ENCODE measurements at places on chromosomes 12 and 14.

GRCh38 chr14:89325299-89325883 is 91.6 kb downstream of the FOXN3 start:
- DNase-seq: no peak

GRCh38 chr12:25197608-25198007 is 2.6 kb downstream of the ETFRF1 start:
- no peak for DNase-seq

DNA sequence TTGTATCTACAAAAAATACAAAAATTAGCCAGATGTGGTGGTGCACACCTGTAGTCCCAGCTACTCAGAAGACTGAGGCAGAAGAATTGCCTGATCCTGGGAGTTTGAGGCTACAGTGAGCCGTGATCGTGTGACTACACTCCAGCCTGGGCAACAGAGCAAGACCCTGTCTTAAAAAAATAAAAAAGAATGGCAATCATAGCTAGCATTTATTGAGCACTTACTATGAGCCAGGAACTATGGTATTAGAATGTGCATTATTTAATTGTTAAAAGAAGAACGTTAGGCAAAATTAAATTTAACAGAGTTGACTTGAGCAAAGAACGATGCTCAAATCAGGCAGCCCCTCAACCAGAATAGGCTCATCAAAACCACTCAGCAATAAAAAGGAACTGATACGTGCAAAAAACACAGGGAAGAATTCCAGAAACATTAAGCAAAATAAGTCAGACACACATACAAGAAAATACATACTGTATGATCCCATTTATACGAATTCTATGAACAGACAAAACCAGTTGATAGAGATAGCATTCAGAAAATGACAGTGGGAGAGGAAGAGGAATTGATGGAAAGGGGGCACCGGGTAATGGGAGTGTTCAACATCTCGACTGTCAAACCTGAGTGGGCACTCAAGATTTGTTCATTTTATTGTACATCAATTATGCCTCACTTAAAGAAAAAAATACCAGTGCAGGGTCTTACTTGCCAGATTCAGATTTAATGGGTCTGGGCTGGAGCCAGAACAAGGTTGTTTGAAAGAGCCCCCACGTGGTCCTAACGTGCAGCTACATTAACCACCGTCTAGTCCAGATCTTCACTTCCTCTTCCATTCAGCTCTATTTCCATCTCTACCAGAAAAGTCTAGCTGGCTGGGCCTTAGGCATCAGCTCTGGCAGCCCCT is 8.0 kb downstream of the SCNN1A start:
- DNase-seq: no peak

DNA sequence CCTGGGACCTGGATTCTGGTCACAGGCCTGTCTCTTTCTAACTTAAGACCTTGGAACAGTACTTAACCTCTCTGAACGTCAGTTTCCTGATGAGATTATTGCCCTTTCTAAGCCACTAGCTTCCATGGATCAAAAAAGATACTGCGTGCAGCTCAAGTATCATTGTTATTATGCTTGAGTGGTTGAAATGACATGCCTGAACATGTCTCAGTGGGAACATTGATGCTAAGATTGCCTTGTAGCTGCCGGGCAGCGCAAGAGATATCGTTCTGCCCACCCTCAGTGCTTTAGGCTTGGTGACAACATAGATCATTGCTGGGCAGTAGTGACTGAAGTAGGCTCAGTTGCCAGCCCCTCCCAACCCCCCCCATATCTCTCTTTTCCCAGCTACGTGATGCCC is 131.9 kb downstream of the SMOC1 start:
- no peak for DNase-seq

DNA sequence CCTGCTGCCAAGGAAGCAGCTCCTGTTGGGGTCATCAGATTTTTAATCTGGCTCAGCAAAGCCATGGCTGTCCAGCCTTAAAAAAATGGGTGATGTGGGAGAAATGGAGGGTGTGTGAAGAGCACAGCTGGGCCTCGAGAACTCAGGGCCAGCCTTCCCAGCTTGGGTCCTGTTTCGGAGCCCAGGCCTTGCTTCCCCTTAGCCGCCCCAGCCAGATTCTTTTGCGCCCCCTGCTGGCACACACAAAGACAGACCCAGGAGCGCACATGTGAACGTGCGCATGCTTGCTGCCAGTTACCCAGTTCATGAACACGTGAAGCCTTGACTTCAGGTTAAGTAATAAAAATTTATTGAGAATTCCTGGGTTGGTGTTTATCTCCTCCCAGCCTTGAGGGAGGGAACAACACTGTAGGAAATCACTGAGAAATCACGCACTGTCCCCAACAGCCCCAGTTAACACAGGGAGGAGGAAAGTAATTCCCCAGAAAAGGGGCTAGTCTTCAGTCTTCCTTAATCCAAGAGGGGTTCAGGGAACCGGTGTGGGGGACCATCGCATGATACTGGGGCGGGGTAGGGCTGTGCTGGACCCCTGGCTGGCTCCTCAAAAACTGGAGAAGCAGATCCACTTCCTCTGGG is 5.3 kb downstream of the PHB2 start:
- DNase-seq: peak; percentile 74

DNA sequence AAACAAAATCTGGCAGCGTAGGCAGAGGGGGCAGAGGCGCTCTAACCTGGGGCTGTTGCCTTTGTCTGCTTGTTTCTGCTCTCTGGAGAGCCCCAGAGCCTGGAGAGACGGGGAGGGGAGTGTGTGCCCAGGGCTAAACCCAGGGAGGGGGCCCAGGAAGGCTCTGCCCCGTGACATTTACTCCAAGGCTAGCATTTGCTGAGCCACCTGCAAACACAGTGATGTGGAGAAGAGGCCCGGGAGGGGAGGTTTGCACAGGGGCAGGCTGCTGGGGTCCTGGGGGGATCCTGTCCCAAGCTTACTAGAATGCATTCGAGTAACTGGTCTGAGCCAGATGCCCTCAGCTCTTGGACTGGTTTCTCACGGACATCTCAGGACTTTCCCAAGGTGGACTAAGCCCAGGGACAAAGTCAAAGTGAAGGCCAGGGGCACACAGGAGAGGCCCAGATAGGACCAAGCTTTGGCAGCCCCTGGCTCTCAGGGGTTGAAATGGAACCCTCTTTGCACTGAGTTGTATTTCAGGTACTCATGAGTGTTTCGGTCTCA is 12.0 kb downstream of the MEG3 start:
- DNase-seq: no peak

GRCh38 chr12:41745593-41745992 is 399.1 kb downstream of the GXYLT1 start:
- DNase-seq: no peak

DNA sequence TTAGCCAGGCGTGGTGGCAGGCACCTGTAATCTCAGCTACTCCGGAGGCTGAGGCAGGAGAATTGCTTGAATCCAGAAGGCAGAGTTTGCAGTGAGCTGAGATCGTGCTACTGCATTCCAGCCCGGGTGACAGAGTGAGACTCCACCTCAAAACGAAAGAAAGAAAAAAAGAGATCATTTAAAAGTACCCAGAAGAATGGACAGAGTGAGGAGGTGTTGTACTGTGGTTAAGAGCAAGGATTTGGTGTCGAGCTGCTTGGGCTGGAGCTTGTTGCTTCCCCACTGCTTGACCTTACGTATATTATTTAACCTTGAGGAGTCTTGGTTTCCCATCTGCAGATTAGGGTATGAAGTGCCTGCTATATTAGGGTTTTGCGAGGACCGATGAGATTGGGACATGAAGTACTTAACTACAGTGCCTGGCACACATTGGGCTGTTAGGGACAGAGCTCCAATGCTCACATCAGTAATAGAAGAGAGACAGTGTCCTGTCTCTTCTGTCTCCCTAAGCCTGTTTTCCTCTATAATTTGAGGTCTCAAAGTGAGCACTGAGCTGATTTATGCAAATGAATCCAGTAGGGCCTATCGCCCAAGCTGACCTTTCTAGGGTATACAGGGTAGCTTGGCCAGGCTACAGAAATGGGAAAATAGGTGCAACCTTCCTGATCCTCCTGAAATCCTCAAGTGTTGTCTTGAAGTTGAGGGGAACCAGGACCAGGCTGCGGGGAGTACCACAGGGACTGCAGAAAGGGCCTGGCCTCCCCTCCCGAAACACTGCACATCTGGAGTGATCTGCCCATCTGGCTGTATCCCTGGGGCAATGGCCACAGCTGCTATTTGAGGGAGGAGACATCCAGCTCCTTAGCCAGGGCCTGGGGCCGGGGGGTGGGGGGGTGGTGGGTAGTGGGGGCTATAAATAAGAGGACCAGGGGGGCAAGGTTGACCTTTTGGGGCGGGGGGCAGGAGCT is 8.6 kb upstream of the HDAC7 start:
- DNase-seq: no peak

DNA sequence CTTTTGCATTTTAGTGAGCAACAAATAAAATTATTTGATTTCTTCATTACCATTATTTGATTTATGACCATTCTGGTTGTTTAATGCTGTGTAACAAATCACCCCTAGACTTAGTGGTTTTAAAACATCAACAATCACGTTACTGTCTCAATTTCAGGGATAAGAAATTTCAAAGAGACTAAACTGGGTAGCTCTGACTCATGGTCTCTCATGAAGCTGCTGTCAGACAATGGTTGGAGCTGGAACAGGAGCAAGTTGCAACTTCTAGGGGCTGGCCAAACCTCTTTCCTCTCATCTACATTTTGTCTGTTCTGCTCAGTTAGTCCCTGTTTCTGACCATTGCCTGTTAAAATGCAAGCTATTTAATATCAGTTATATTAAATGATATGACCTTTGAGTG is 517.0 kb downstream of the KCNH5 start:
- no peak for DNase-seq

DNA sequence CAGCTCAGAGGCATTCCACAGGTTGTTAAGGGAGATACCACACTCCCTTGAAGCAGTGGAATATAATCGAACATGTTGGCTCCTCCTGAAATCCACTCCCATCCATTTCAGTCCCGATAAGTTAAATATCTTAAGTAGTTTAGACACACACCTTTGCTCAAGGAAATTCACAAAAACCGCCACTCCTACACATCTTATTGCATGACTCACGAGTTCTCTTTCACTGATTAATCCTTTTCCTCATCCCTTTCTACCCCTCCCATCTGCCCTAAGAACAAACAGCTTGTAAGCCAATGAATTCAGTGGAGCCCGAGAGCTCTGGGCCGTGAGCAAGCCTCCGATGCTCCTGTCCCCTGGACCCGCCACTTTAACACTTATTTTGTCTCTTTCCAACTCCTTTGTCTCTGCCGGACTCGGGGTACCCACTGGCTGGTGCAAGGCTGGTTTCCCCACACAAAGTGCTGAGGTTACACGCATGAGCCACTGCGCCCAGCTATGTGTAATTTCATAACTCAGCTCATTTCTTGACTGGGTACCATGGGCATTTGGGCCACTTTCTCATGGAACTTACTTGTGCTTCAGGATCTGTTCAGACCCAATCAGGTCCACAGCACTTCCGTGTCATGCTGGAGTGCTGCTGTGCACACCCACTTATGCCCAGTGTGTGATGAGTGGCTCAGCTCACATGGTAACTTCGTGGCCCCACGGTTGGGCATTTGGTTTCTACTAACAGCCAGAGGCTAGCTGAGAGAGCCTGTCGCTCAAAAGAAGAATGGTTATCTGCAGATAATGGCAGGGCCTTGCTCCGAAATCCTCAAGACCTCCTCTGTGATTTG is 171.8 kb upstream of the ALG10B start:
- DNase-seq: no peak

GRCh38 chr14:32200368-32201192 is 1.3 kb upstream of the RNU6-7 start:
- no peak for DNase-seq

DNA sequence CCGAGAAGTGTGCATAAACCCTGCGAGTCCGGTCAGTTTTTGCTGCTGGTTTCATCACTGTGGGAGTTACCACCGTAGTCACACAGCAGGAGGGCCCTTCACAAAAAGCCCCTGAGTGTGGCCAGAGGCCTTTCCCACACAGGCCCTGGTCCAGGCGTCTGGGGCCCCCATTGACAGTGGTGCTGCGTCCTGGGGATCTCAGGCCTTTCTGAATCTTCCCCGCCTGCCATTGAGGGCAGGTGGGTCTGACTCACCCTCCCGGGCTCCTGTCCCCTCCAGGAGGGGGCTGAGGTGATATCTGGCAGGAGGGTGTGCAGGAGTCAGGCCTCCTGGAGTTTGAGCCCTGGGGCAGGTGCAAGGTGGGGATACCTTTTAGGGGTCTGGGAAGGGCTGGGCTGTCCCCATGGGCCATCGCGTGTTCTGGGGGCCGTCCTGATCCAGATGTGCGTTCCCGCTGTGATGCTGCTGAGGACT is 358.5 kb downstream of the TMEM121 start:
- no peak for DNase-seq

GRCh38 chr14:97620066-97620465 is 822.9 kb downstream of the VRK1 start:
- DNase-seq: no peak

DNA sequence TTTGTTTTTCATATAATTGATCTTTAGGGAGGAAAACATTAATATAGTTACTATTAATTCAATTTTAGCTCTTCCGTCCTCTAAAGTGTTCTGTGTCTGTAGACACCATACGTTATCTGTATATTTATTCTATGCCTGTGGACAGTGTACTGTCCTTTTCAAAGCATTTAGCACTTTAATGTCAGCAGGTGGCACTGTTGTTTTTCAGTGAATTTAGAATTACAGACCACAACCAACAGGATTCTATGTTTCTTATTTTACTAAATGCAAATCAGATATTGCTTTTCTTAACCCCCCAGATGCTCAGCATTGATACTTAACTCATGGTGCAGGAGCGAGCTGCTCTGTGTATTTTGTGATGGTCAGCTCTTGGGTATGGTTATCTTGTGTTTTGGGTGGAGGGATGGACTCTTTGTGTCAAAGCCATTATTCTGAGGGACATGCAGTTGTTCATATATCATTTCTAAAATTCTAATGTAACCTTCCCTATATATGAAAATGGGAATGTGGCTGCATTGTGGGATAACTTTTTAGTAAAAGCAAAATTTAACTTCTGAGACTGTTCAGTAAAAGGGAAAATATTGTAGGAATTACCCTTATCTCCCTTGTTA is 65.2 kb downstream of the PAPOLA start:
- peak; percentile 15 for DNase-seq

- no peak for DNase-seq
Measured at GRCh38 chr14:54105406-54105805, 148.8 kb upstream of the BMP4 start.

- no peak for DNase-seq
Measured at GRCh38 chr12:57165741-57166140, 18.3 kb upstream of the LRP1-AS start.

DNA sequence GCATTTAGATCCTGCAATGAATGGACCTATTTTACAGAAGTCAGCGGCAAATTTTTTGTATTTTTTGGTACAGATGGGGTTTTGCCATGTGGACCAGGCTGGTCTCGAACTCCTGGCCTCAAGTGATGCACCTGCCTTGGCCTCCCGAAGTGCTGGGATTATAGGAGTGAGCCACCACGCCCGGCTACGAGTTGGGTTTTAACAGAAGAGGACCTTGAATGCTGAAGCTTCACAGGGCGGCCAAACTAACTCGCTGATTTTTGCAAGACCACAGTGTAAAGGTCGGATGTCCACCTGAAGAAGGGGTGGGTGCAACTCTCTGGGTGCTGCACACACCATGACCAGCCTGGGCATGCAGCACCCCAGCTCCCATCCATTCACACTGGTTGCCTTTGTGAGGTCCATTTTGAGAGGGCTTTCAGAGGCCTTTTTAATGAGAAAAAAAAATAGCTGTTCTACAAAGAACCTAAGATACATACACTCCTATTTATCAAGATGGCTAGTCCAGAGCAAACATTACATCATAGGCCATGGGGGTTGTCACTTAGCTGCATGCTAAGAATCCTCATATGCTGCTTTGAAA is 21.6 kb upstream of the CDK2AP1 start:
- no peak for DNase-seq
